ENCODE measurements at places on chromosomes 6 and 20.

GRCh38 chr6:71499667-71500066 lies 211.1 kb downstream of the OGFRL1 start:
- DNase-seq: no peak

GRCh38 chr6:35457907-35458306 lies 5.8 kb downstream of the FANCE start:
- DNase-seq: peak; percentile 13

GRCh38 chr6:167565884-167566599 lies 241.2 kb downstream of the TTLL2 start:
- no peak for DNase-seq

DNA sequence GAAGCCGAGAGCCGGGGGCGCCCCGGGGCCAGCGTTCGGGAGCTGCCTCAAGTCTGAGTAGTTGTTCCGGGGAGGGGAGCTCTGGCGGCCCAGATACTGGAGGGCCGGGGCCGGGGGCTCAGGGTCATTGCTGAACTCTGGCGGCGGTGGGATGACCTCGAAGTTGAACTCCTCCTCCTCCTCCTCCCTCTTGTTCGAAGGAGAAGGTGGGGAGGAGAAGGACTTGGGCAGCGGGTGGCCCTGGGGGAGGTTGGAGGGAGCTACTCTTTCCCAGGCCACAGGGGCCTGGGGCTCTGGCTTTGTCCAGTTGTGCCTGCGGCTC lies 37.7 kb downstream of the C6orf132 start:
- no peak for DNase-seq

GRCh38 chr6:15997586-15998388 lies 131.1 kb upstream of the MYLIP start:
- peak; percentile 9 for DNase-seq

DNA sequence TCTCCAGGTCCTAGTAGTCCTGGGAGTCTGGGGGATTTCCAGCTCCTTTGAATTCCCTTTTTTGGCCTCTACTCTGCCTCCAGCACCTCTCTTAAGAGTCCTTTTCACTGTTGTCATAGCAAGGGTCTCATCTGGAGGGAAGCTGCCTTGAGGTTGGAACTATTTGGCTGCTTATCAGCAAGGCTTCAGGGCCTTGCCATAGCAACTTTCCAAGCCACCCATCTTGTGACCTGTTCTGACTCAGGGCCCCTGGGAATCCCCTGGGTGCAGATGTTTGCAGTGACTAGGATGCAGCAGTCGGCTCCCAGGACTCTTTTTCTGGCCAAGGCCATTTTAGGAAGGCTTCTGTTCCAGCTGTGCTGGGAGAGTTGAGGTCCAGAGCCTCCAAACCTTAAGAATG lies 12.4 kb downstream of the PKIG start:
- no peak for DNase-seq

- no peak for DNase-seq
Observed at GRCh38 chr6:4574007-4574406, 202.2 kb upstream of the CDYL start.

DNA sequence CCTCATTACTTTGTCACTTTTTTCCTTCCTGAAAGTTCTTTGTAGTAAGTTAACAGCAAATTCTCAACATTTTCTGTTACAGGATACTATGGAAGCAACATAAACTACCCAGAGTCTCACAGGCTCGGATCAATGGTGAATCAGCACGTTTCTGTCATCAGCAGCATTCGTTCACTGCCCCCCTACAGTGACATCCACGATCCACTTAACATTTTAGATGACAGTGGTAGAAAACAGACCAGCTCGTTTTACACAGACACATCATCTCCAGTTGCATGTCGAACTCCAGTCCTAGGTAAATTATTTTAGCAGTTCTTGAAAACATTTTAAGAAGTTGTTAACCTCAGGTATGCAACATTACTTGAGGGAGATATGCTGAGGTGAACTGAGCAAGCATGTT lies 51.6 kb downstream of the RFX6 start:
- DNase-seq: no peak

DNA sequence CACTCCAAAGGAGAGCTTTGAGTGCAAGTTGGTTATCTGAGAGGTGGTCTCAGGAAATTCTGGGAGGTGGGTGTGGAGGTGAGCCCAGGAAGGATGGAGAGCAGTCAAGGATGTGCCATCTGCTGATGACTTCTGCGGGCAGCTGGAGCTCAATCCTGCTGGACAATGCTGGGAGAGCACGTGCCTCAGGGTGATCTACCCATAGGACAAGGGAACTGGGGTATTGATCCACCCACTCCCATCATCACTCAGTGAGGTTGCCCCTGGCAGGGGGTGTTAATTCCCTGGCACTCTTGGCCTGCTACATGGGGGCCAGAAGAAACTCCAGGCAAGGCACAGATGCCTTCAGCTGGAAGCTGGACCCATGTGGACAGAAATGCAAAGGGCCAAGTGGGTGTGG lies 7.1 kb upstream of the ZBP1 start:
- DNase-seq: no peak

- no peak for DNase-seq
Observed at GRCh38 chr6:124679387-124679786, 282.9 kb upstream of the RNF217 start.

DNA sequence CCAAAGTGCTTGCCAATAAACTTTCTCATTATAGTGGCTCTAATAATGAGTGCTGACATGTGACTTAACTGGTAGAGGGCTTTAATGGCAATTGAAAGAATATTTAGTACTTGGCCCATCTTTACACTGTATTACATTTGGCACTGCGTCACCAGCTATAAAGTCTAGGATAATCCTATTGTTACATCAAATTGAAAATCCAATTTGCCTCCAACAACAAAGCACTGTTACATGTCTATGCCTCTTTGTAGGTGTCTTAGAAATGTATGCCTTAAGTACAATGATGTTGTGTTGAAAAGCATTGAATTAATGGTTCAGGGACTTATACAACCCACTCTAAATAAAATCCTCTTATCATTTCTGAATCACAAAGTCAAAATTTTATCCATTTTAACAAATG lies 420.4 kb upstream of the JAG1 start:
- DNase-seq: no peak

DNA sequence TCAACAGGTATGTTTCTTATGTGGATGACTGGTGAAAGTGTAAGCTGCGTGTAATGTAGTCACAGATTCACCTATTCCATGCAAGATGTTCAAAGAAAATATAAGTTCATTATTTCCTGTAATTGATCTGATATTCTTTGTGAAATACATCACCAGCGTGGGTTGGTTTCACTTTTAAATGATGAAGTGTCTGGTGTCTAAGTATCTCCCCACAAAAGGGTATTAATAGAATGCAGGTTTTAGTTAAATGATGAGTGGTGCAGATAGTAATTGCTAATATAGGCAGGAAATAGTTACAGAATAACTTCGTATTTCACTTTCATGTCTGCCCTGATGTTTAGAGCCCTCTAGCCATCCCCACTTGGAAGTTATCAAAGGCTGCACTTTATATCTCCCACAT lies 22.2 kb downstream of the PGBD1 start:
- no peak for DNase-seq

DNA sequence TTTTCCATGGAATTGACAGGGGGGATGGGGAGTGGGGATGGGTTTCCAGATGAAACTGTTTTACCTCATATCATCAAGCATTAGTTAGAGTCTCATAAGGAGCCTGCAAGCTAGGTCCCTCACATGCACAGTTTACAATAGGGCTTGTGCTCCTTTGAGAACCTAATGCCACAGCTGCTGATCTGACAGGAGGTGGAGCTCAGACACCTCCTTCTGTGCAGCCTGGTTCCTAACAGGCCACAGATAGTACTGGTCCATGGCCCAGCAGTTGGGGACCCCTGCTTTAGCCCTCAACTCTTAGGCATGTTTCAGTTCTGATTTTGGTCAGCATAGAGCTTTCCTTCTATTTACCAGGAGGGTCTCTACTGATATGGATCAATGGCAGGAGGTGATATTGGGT lies 251.6 kb downstream of the LAMA2 start:
- no peak for DNase-seq

GRCh38 chr6:134997133-134997995 lies 47.5 kb upstream of the ALDH8A1 start:
- DNase-seq: peak; percentile 59

DNA sequence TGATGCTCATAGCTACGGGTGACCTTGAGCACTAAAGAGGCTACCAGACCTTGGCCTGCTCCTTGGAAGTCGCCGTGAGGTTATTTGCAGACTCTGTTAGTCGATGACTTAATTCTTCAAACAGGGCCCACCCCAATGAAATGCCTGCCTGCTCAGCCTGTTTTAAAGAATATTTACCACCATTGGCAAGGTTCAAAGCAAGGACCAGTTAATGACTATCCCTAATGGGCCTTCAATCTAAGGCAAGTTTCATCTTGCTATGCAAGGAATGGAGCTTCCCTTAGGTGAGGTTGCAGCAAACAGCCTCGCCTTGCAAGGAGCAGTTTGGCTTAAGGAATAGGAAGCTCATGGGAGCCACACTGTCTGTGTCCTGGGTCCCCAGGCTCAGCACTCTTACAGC lies 22.9 kb upstream of the SPO11 start:
- no peak for DNase-seq

DNA sequence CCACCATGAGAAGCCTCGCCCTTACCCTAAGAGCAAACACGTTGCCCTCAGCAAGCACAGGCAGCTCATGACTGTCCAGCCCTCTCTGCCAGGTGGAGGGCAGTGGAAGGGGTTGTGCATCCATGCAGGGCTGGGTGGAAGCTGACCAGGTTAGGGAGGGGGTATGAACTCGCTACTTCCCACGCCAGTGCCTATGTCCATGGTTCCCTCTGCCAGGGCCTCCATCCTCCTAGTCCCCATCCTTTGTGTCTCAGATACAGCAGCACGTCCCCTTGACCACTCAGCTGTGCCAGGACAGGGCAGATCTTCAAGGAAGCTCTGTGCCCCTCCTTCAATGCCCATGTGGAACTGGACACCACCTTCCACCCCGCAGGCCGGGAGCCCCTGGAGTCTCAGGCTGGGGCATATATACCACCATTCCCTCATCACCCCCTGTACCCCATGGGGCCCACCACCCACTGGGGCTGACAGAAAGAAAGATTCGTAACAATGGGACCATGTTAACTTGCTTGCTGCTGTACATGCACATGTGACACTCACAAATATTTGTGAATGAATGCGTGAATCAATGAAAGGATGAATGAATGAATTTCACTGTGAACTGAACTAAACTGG lies 90.7 kb downstream of the ANKRD60 start:
- DNase-seq: no peak

DNA sequence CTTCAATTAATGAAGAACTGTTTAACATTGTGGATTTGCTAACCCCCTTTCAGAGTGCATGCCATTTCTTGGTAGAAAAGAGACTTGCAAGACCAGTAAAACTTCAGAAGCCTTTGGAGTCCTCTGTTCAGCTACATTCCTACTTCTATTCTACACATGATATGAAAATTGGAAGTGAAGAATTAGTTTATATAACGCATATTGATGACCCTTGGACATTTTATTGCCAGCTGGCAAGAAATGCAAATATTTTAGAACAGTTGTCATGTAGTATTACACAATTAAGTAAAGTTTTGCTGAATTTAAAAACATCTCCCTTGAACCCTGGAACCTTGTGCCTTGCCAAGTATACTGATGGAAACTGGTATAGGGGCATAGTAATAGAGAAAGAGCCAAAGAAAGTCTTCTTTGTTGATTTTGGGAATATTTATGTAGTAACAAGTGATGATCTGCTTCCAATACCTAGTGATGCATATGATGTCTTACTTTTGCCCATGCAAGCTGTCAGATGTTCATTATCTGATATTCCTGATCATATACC lies 3.3 kb downstream of the TDRD6 start:
- no peak for DNase-seq

DNA sequence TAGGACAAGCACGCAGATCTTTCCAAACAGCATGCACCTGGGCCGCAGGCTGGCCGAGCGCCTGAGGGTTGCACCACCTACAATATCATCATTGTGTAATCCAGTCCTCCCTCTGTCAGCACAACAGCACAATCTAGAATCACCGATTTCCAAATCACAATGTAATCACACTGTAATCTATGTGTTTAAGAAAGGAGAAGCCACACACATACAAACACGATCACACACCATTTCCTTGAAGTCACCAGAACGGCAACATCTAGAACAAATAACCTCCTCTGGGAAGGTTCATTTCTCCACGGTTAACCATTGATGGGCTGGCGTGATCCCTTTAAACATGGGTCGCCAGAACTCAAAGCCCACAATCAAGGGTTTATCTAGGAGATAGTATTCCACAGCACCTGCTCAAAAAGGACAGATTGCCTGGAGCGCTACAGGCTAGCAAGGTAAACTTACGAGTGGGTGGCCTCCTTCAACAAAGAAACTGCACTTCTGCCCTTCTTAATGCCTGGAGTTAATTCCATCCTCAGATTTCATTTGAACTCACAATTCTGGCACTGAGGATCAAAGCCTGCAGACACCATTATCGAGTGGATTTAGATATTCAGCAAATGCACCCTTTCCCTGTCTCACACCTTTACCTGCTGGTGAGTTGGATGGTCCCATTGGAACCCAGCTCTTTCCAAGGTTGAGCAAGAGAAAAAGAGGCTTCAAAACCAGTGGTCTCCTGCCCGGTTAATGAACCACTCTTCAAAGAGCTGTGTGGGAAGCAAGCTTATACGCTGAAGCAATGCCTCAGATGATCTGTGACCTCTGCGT lies 83.8 kb upstream of the FOXQ1 start:
- no peak for DNase-seq

GRCh38 chr6:5814901-5815300 lies 191.8 kb downstream of the NRN1 start:
- DNase-seq: no peak

DNA sequence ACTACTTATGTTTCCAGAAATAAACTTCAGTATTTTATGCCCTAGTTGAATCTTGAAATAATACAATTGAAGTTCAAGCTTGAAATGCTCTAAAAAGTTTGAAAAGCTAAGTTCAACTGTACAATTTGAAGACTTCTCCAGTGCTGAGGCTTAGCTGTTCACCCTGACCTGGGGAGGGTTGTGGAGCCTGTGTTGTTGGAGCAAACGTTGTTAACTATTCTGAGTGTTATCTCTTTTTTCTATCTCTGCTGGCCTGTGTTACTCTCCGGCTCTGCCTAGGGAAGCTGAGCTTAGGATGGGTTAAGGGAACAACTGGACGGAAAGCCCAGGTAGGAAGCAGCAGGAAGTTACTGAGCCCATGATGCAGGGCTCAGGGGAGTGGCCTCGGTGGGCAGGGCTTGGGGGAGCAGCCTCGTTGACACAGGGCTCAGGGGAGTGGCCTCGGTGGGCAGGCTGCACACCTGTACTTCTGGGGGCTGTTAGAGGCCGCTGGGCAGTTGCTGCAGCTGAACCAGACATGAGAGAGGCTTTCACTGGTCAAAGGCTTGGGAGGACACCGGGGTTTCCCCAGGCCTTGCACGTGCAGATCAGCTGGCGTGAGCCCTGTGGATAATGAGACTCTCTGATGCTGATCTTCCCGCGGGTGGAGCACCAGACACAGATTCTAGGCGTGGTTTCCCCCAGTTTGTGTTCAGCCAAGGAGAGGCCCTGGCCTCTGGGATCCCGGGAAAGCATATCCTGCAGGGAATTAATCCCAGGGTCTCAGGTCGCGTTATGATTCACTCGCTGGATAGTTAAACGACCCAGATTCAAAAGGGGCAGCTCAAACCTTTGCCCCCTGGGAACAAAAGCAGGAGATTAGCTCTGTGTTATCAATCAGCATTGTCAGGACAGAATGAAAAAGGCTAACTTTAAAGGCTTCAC lies 58.9 kb downstream of the ERMARD start:
- DNase-seq: no peak
